Right renal pelvis (tissue), 4 donors: ENCODE measurements at places on chromosomes 6 and 20. TPM values are rescaled to one million over a fixed set of nuclear protein-coding genes. Genes with fewer than 3 reads are reported as not detected.
A peak's percentile ranks its signal among the peaks of the same experiment; 100 is the strongest.

The PGBD1 gene
- 10.1 TPM for polyA plus RNA-seq

GRCh38 chr6:98976674-98977385 is 29.1 kb upstream of the FBXL4 start:
- no peak for DNase-seq

- no peak for DNase-seq
Measured at GRCh38 chr6:21997119-21998037, 299.5 kb downstream of the PRL start.

DNA sequence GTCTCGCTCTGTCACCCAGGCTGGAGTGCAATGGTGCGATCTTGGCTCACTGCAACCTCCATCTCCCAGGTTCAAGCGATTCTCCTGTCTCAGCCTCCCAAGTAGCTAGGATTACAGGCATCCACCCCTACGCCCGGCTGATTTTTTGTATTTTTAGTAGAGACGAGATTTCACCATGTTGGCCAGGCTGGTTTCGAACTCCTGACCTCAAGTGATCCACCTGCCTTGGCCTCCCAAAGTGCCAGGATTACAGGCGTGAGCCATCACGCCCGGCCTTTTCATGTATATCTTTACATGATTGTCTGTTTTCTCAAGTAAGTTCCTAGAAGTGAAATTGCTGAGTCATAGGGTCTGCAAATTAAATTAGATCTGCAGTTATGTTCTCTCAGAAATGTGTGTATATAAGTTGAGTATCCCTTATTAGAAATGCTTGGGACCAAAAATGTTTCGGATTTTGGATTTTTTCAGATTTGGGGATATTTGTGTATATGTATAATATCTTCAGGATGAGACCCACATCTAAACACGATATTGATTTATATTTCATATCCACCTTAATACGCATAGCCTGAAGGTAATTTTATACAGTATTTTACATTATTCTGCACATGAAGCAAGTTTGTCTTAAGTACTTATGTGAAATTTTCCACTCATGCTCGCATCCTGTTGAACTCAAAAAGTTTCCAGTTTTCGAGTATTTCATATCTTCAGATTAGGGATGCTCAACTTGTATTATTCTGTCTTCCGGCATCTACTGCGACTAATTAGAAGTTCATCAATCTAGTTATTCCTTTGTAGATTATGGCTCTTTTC is 40.4 kb downstream of the TAB2 start:
- DNase-seq, result no peak

GRCh38 chr20:46894971-46895905 is 595 bp downstream of the EYA2 start:
- DNase-seq, result no peak

- DNase-seq, result no peak
Measured at GRCh38 chr6:20211941-20212391, 303 bp downstream of the MBOAT1 start.

DNA sequence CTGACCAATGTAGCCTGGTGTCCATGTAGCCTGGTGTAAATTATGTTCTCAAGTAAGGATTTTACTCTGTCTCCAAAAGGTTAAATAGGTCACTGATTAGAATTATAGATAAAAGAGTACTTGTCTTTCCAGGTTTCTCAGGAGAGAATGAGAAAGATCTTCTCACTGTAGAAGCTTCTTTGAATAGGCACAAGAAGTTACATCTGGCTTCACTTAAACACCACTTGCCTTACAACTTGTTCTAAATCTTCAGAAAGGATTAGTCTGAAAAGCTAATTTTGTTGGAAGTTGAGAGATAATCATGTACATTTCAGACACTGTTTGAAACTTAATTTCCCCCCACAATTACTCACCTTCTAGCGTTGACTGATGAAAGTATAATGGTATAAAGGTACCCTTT is 275.3 kb downstream of the FARS2 start:
- no peak for DNase-seq

- DNase-seq, result no peak
Measured at GRCh38 chr6:13290335-13290734, 38.0 kb downstream of the TBC1D7 start.

GRCh38 chr6:3307436-3307835 is 48.7 kb downstream of the PSMG4 start:
- DNase-seq, result no peak

- no peak for DNase-seq
Measured at GRCh38 chr6:143111443-143111842, 50.8 kb downstream of the AIG1 start.

The C6orf163 gene
- 2.0 TPM for polyA plus RNA-seq

The SIRPB2 gene
- polyA plus RNA-seq, result 0.75 TPM

GRCh38 chr6:166614589-166614988 is 12.5 kb downstream of the RPS6KA2 start:
- DNase-seq, result no peak

DNA sequence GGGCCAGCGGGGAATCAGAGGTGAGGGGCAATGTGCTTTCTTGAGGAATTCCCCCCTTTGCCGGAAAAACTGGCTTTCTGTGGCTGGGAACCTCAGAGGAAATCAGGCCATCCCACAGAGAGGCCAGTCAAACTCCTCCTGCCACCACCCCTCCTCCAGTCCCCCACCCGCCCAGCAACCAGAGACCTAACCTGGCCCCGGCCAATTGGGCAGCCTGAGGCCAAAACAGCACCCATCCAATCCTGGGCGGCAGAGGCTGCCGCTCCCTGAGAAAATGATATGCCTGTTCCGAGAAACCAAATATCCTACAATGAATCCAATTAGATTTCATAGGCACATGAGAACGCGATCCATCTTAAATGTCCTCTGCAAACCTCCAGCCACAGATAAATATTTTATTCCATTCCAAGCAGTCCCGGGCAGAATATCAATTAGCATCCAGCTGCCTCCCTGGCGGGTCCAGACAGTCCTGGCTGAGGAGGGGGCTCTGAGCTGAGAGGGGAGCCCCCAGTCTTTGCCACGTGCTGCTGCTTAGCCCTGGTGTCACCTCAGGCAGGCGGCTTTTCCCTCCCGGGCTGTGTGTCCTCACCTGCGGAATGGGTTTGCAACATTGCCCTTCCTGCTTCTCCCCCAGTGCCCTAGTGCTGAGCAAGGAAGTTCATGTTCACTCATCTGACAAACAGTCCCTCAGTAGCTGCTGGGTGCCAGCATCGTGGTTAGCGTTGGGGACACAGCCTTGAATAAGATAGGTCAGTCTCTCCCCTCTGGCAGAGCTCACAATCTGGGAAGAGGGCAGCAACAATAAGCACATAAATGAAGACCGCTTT is 95.0 kb downstream of the DLGAP4 start:
- no peak for DNase-seq

GRCh38 chr6:15914553-15914952 is 214.3 kb upstream of the MYLIP start:
- DNase-seq, result no peak

The GRIK2 gene
- 15.8 TPM for polyA plus RNA-seq

The OVOL2 gene
- polyA plus RNA-seq, result 0.93 TPM

The PPP1R11 gene
- polyA plus RNA-seq, result 73.0 TPM

GRCh38 chr6:1688396-1688795 is 78.7 kb downstream of the FOXC1 start:
- no peak for DNase-seq

DNA sequence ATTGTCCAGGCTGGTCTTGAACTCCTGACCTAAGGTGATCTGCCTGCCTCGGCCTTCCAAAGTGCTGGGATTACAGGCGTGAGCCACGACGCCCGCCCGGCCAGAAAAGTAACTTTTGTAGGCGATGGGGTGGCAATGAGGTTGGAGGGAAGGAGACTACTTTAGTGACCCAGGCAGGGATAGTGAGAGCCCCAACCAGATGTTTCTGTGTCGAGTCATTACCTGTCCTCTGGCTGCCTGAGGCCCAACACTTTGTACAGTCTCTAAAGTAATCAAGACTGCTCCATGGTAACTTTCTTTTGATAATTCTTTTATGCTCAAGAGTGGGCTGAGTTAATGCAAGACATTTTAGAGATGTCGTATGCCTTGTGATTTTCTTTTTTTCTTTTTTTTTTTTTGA is 6.8 kb downstream of the SASH1 start:
- DNase-seq, result no peak

- no peak for DNase-seq
Measured at GRCh38 chr6:167472880-167473279, 148.0 kb downstream of the TTLL2 start.

DNA sequence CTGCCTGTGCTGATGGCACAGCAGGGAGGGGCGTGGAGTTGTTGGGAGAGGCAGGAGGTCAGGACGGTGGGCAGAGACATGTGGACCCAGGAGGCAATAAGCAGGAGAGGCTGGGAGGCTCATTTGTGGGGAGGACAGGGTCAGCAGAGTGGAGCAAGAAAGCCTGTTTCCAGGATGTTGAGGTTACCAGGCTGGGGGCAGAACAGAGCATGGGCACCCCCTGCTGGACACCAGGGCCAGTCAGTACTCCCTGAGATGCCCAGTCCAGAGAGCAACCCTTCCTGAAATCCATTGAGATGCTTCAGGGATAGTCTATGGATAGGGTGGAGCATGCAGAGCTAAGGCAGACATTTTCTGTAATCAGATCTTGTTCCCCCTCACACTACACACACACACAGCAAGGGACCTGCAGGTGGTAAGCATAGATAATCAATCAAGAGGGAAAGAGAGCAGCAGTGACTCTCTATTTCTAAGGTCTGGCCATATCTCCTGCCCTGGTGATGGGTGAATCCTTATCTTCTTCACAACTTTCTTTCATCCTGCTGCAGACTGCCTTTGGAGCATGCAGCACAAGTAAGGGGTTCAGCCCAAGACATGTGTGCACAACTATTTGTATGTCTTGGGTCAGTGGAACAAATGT is 41.7 kb downstream of the MOCS1 start:
- peak; percentile 35 for DNase-seq

The EBF4 gene
- polyA plus RNA-seq, result 32.1 TPM
